ENCODE measurements at places on chromosomes 2 and 18. TPM values are rescaled to one million over a fixed set of nuclear protein-coding genes. Genes with fewer than 3 reads are reported as not detected.
A peak's percentile ranks its signal among the peaks of the same experiment; 100 is the strongest.

DNA sequence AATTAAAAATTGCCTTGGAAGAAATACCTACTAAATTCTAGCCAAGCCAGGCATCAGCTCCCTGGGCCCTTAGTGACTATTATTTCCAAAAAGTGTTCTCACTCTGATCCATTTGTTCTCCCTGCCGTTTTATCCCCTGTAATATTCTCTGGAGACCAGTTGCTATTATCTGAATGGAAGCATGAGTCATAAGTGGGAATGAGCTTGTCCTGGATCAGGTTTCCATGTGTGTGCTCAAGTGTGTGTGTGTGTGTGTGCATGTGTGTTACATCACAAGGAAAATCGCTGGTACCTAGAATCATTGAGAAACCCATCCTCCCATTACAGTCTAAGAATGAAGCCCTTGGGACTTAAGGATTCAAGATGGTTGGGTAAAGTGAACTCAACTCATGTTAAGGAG, 130.3 kb upstream of the CXCR4 start:
- DNase-seq: no peak

The REG3G gene
- not detected for total RNA-seq

The RFTN2 gene
- 0.49 TPM for total RNA-seq

GRCh38 chr2:120949957-120950590, 214.4 kb downstream of the GLI2 start:
- no peak for DNase-seq

DNA sequence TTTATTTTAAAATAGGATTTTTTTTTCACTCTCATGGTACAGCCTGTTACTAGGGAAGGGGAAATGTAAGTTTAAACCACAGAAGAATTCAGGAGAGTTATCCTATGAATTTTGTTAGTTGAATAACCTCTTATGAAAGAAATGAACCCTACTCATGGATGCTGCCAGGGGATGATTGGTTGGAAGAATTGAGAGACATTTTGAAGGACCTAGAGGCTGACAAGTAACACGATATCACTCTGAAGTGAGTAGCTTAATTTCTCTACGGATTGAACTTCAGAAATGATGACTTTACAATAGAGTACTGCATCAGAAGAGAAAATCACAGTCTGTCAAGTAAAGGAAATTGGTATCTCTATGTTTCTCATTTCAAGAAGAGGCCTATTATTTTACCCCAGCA, 1346.2 kb downstream of the SUCLG1 start:
- DNase-seq: no peak

DNA sequence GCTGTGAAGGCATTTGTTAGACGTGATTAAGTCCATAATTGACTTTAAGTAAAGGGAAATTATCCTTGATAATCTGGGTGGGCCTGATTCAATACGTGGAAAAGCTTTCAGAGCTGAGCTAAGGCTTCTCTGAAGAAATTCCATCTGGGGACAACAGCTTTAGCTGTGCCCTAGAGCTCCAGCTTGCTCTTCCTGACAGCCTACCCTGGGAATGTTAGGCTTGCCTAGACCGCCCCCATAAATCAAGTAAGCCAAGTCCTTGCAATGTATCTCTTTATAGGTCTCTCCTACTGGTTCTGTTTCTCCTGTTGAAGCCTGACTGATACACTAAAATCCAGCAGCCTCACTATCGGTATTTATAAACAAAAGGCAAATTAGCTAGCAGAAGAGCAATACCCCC, 160.0 kb downstream of the STK39 start:
- no peak for DNase-seq

- DNase-seq: no peak
These were observed 24.9 kb downstream of the MYO7B start for GRCh38 chr2:127560201-127560930.

DNA sequence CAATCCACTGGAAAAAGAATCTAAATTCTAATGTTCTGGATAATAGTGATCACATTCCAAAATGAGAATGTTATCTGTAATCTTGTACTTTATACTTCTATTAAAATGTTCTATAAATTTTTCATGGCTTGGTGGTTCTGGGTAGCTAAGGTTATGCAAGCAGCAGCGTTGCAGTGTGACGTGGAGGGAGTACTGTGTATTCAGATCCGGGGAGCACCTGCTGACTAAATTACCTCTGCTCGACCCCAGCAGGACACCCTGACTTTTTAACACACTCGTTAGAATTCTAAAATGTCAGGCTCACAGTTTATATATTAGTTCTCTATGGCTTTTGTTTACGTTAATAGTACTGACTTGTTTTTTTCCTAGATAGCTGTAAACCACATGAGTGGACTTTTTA, 13.0 kb downstream of the ATIC start:
- no peak for DNase-seq

DNA sequence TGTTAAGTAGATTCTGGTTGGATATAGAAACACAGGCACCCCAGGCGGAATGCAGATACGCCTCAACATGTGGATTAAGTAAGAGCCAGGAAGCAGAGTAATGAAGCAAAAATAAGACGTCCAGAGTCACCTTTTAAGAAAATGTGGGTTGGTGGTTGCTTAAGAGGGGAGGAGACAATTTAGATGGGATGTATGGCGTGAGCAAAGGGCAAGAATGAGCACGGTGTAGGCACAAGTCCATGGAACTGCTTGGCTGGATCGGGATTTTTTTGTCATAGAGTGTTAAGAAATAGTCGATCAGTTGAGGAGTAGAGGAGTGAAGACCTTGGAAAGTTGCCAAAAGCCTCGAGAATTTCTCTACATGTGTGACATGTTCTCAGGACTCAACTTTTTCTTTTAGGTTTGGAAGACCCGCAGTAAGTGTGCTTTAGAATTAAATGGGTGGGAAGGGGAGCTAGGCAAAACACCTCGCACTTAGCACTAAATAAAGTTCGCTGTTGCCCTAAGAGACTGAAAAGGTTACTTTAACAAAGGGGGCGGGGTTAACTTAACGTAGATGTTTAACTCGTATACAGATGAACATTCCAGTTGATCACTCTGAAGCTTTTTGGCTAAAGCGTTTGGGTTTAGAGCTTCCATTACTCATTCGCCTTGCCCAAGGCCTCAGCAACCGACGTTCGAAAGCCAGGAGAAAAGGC, 716 bp upstream of the SLC39A10 start:
- peak; percentile 32 for DNase-seq

The ADAM23 gene
- 0.93 TPM for total RNA-seq

- no peak for DNase-seq
These were observed 48.6 kb downstream of the DDX1 start for GRCh38 chr2:15640261-15640711.

The EFHD1 gene
- 3.4 TPM for total RNA-seq

The KLF7 gene
- total RNA-seq: 12.9 TPM

DNA sequence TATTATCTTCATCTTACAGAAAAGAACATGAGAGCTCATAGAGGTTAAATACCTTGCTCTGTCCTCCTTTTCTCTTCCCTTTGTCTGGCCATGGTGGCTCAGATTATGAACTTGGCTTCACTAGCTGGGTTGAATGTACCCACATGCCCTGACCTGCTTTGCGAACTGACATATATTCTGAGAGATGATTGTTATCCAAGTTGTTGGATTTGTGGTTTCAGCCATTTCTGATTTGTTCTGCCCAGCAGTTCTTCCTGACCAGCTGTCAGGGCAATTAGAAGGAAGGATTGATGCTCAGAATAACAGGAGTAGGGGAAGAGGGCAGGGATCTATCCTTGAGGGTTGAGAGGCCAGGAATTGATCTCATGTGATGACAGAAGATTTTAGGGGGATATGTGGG, 236.8 kb upstream of the FAM98A start:
- DNase-seq: no peak

The NCKAP5 gene
- total RNA-seq: 3.7 TPM

The HOXD8 gene
- 4.6 TPM for total RNA-seq

GRCh38 chr2:239201884-239202283, 198.9 kb downstream of the HDAC4 start:
- DNase-seq: no peak

- no peak for DNase-seq
These were observed 91.9 kb upstream of the FOSL2 start for GRCh38 chr2:28300485-28301341.

- DNase-seq: peak; percentile 64
These were observed 24.9 kb upstream of the RHOB start for GRCh38 chr2:20421988-20422370.

DNA sequence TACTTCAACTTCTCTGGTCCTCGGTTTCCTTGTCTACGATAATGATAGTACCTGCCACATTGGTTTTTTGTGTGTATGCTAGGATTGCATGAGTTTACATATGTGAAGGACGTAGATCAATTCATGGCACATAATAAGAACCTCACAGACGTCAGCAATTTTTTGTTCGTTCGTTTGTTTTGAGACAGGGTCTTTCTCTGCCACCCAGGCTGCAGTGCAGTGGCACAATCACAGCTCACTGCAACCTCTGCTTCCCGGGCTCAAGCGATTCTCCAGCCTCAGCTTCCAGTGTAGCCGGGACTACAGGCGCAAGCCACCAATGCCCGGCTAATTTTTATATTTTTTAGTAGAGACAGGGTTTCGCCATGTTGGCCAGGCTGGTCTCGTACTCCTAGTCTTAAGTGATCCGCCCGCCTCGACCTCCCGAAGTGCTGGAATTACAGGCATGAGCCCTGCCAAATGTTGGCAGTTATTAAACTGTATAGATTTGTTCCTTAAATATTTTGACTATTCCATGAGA, 756 bp upstream of the SLC35F5 start:
- DNase-seq: peak; percentile 32
